ENCODE measurements at places on chromosomes 12 and 14. TPM values are rescaled to one million over a fixed set of nuclear protein-coding genes. Genes with fewer than 3 reads are reported as not detected.

GRCh38 chr14:57533214-57533613 lies 39.6 kb upstream of the CCDC198 start:
- no peak for DNase-seq

DNA sequence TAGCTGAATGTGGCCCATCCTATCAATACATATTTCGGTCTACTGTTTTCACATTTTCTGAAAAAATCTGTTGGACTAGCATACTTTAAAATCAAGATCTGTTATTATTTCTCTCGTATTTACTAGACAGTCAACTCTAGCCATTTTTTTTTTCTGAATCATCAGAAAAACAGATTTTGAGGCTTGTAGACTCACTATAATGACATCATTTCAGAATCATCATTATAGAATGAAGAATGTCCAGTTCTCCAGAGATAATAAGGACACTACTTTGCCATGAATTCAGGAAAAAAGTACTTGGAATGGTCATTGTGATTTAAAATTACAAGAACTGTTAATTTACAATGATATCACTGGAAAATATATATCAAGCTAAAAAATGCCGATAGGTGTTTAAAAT lies 589.8 kb downstream of the KCNH5 start:
- DNase-seq: no peak

GRCh38 chr14:62117751-62118105 lies 355.5 kb downstream of the SNAPC1 start:
- DNase-seq: no peak

- no peak for DNase-seq
Measured at GRCh38 chr14:100339766-100340422, 16.8 kb downstream of the SLC25A47 start.

DNA sequence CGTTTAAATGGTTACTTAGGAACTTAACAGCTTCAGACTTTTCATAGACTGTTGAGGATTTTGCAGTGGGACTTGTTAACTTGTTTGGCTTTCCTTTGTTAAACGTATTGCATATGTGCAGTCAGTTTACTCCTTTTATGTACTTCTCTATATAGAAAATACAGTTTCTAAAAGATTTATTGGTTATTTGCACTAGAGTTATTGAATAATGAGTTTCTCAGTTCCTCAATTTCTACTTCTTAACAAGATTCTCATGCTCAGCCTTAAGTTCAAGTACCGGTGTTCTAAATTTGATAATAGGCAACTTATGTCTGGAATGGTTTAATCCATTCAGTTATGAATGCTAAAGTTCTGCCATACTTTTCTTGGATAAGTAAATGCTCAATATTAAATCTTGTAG lies 919 bp downstream of the PSMA3 start:
- no peak for DNase-seq

GRCh38 chr12:26032719-26033241 lies 74.3 kb downstream of the RASSF8 start:
- DNase-seq: no peak

The LHX5 gene
- not detected for polyA plus RNA-seq

The OTX2 gene
- not detected for polyA plus RNA-seq

The HCAR3 gene
- 0.67 TPM for polyA plus RNA-seq

GRCh38 chr14:28141662-28142061 lies 624.9 kb upstream of the FOXG1 start:
- no peak for DNase-seq

- DNase-seq: no peak
Measured at GRCh38 chr14:93496856-93497741, 66.4 kb downstream of the UNC79 start.

GRCh38 chr12:72330301-72330700 lies 58.1 kb downstream of the TRHDE start:
- peak; percentile 63 for DNase-seq

- DNase-seq: no peak
Measured at GRCh38 chr12:64720884-64721283, 38.3 kb downstream of the GNS start.

DNA sequence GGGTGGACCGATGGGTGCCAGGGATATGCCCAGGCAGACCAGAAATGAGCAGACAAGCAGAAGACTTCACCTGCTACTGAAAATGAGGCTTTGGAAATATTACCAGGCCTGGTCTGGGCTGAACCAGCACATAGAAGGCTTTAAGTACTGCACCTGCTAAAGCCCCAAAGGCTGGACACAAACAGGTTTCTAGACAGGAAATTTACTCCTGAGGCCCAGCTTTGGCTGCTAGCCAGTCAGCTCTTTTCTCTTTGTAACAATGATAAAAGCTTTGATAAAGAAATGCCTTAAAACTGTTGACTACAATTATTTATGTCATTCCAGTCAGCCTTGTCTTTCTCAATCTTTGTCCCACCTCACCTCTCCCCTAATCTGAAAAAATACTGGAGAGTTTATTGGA lies 228.9 kb upstream of the EGLN3 start:
- no peak for DNase-seq

- DNase-seq: no peak
Measured at GRCh38 chr12:75750716-75751306, 239.4 kb upstream of the KRR1 start.

DNA sequence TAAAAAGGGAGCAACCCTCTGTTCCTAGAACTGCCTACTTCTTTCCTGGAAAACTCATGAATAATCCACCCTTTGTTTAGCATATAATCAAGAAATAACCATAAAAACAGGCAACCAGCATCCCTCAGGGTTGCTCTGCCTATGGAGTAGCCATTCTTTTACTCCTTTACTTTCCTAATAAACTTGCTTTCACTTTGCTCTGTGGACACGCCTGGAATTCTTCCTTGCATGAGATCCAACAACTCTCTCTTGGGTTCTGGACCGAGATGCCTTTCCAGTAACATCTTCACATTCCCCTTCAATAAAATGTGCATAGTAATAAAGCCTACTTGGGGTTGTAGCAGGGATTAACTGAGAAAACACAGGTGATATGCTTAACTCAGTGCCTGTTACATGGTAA lies 286.4 kb upstream of the AMIGO2 start:
- no peak for DNase-seq

DNA sequence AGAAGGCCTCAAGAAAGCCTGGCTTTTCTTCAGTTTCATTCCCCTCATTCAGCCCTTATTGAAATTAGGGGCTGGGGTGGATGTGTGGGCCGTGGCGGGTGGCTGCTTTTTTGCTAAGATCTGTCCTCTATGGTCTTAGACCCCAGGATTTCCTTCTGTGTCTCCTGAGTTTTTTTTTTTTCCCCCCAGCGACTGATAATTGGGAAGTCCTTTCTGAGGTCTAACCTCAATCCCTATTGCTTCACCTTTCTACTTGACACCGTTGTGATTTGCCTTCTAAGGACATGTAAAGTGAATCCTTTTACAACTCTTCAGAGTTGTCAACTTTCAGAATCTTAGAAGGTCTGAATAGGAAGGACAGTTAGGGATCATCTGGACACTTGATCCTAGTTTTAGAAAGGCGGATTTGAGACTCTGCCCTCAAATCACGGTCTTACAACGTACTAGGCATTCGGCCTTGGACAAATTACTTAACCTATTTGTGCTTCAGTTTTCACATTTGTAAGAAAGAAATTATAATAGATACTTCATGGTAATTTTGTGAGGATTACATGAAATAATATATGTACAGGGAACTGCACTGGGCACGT lies 4.4 kb downstream of the GPR84 start:
- no peak for DNase-seq

The MRPL51 gene
- polyA plus RNA-seq: 191 TPM

DNA sequence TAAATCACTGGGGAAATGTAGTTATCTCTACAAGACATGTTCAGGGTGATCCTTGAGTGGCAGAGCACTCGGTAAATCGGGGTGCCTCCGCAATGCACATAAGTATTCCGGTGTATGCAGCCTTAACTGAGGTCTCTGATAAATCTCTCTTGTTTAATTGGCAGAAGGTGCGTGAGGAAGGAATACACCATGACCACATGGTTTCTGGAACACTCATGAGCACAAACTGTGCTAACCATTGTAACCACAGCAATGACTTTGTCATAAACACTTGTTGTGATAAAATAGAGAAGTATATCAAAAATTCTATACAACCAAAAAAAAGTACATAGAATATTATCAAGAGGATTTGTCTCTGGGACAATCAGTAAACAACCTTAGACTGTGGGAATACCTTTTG lies 146.8 kb upstream of the DIO2 start:
- DNase-seq: no peak

The TTC9 gene
- polyA plus RNA-seq: 3.2 TPM

- DNase-seq: peak; percentile 1
Measured at GRCh38 chr12:103632554-103633216, 45.6 kb downstream of the STAB2 start.

The RNU4-1 gene
- not detected for polyA plus RNA-seq

DNA sequence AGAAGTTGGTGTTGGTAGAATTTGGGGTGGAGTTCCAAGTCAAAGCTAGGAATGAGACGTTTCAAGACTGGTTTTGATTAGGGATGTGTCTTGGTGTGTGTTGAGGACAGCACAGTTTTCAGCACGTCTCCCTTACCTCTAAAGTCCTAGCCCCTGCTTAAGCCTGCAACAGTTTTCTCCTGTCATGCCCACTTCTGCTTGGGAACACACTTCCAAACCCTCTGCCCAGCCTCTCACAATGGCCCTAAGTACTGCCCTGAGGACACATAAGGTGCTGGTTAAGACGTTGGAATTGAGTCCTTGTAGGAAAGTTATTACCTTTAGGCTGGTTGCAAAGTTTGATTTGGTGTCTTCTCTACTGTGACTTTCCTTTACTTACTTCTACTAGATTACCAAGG lies 710 bp upstream of the BMAL2 start:
- no peak for DNase-seq

- DNase-seq: no peak
Measured at GRCh38 chr14:42429401-42429800, 822.7 kb downstream of the LRFN5 start.
